GM06990 (cell line): ENCODE measurements at places on chromosomes 5 and 9.

- no peak for DNase-seq
Measured at GRCh38 chr9:110599468-110599867, 19.9 kb upstream of the SVEP1 start.

- no peak for DNase-seq
Measured at GRCh38 chr5:127757576-127757975, 54.4 kb downstream of the CCDC192 start.

- no peak for DNase-seq
Measured at GRCh38 chr9:107334103-107334776, 51.2 kb downstream of the RAD23B start.

DNA sequence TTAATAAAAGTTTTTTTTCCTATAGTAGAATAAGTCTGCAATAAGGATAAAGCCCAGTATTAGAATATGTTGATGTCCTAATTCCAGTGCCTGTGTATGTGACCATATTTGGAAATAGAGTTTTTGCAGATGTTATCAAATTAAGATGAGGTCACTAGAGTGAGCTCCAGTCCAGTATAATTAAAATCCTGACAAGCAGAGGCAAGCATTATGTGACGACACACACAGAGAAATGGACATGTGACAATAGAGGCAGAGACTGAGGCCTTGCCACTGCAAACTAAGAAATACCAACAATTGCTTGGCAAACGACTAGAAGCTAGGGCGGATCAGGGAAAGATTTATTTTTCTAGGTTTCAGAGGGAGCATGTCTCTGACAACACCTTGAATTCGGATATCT lies 216.4 kb upstream of the CYLC2 start:
- no peak for DNase-seq

DNA sequence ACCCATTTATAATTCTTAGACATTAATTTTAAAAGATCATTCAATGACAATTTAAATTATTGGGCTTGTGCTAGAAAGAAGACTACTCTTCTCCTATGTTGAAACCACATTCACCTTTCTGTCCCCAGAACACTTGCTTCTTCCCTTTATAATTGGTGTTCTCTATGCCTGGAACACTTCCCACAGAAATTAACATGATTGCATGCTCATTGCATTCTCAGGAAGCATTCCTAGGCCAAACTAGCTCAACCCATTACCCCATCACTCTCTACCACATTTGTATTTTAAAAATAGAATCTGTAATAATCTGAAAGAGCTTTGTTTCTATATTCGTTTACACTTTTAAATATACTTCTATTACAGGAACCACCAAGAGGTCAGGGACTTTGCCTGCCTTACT lies 184.7 kb downstream of the MEF2C start:
- no peak for DNase-seq

DNA sequence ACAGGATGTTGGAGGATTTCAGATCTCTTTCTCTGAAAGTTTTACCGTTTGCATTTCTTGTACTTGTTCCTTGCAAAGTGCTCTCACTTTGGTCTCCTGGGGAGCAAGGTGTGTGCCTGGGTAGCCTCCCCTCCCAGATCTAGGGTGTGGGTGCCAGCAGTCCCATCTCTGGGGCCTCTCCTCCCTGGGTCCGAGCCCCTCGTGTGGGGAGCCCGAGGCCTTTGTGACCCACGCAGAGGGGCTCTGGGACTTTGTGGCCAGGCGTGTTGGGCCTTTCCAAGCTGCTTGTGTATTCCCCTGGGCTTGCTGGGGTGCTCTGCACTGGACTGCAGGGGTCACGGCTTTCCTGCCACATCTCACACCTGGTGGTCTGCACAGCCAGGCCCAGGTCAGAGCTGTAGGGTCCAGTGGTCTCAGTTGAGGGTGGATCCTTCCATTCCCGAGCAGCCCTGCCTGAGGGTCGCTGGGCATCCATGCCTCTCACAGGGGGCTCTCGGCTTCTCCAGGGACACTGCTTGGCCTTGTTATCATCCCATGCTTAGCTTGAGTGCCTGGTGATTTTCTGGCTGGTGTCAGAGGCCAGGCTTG lies 96.3 kb downstream of the CACNA1B start:
- DNase-seq = no peak

GRCh38 chr9:126228781-126229444 lies 97.7 kb upstream of the MVB12B start:
- DNase-seq = peak; percentile 42

DNA sequence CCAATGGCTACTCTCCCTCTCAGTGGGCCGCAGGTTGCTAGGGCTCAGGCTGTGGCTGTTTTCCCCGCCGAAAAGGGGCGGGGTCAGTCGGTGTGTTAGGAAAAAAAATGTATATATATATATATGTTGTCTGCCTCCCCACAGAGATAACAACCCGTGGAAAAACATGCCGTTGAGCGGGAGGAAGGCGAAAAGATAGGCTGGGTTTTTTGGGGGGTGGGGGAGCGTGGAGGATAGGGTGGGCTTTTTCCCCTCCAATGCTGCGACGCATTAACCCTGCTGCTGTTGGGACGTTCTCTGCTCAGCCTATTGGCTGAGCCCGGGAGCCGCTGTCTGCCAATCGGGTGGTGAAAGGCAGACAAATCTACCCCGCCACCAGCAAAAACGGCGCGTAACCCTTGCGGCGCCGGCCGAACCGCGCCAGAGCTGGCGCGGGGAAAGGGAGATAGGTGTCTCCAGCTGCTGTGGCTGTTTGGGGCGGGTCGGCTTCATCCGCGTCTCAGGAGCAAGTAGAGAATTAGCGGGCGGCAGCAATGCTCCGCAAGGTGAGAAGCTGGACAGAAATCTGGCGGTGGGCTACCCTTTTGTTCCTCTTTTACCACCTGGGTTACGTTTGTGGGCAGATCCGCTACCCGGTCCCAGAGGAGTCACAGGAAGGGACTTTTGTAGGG lies at the start of gene PCDHGC4:
TSS of gene PCDHGC4 (plus strand) at position 390 of the 671 bp plus-strand sequence. CDS start at position 534, 144 bp downstream.
- DNase-seq = peak; percentile 46

DNA sequence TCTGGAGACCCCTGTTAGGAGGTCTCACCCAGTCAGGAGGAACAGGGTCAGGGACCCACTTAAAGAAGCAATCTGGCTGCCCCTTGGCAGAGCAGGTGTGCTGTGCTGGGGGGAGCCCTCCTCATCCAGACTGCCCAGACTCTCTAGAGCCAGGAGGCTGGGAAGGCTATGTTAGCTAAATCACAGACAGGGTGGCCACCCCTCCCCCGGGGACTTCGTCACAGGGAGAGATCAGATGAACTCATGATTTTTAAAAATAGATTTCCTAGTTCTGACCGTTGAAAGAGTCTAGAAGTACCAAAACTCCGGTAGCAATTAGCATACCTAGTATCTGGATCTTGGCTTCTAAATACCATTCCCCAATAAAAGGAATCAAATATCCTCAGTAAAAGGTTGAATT lies 35.0 kb upstream of the FOXB2 start:
- DNase-seq = no peak

DNA sequence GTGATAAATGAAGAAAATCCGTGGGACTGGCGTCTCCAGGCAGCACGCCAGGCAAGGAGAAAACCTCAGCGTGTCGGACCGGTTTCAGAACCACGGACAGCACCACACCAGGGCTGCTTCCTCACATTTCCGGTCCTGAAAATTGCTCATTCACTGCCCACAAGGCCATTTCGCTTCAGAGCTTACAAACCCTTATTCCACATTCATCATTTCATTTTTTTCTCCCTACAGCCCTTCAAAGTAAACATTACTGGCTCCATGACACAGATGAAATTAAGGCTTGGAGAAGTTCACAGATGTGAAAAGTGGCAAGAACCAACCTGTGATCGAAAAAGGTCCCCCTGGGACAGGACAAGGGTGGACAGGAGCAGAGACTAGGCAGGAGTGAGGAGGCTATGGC lies 1.5 kb upstream of the GPRIN1 start:
- no peak for DNase-seq

- no peak for DNase-seq
Measured at GRCh38 chr5:135448791-135449507, 1.8 kb upstream of the DCANP1 start.

DNA sequence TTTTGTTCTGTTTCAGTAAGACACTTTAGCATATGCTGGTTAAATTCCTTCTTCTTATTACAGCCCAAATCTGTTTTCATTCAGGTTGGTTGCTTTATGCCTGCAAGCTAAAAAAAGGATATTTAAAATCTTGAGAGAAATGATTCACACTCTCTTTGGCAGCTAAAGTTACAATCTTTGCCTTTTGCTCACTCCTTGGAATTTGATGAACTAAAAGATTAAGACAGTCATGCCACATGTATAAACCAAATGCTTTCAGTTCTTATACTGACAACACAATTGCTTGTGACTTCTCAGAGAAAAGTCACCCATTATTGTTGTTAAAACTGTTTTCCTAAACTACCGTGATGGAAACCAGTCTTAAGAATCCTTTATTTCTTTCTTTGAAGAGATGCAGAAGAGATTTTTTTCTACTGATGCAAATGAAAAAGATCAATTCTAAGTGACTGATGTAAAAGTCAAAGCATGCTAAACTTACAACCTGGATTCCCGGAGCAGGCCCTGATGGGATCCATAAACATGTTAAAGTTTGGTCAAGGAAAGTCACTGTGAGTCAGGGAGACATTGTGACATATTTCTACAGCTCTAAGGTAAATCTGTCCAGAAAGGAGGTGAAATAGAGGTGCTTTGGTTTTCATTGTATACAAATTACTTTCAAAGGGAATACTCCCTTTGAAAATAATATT lies 144.2 kb upstream of the CDH10 start:
- no peak for DNase-seq

GRCh38 chr5:119312403-119312802 lies 43.4 kb upstream of the TNFAIP8 start:
- no peak for DNase-seq

DNA sequence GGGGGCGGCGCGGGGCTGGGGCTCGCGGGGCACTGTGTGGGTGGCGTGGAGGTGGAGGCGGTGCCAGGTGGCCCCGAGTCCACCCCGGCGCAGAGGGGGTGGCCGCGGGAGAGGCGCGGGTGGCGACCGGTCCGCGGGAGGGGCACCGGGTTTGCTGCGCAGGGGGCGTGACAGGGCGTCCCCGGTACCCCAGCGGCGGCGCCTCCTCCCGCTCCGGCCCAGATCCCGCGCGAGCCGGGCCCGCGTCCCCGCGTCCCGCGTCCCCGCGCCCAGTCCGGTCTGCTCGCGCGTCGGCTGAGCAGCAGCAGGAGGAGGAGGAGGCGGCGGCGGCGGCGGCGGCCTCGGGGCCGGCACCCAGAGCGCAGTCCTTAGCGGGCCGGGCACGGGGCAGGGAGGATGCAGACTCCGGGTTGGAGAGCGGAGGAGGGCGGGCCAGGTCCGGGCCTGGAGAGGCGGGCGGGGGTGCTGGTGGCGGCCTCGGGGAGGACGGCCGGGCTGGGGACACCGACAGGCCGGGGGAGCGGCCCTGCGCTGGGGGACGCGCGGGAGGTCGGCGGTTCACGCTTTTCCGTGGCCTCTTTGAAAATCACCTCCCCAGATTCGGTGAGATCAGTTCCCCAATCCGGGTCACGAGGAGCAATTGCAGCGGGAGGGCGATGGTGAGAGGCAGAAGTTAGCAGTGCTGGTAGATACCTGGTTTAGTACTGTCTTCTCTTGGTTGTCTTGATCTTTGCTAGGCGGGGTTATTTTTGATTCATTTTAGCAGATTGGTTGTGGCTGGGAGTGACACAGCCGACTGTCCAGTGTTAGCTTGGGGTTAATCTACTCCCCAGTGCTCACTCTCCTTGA lies 1.7 kb downstream of the TRIO start:
- peak; percentile 82 for DNase-seq

- DNase-seq = no peak
Measured at GRCh38 chr5:30867711-30868110, 325.8 kb upstream of the CDH6 start.

DNA sequence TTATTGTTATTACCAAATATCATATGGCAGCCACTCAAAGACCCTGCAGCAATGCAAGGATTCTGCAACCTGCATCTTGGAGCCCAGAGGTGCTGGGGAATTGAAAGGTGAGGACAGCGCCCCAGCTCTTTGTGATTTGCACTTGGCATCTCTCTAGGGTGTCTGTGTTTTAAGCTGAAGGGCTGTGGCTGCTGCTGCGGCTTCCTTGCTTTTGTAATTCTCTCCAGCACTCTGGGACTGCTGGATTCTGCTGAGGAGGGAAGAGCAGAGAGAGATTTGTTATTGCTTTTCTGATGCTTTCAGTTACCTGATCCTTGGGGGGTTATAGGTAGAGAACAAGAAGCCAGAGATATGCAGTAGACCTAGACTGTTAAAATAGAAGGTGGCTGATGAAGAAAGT lies 562.4 kb downstream of the EBF1 start:
- no peak for DNase-seq

DNA sequence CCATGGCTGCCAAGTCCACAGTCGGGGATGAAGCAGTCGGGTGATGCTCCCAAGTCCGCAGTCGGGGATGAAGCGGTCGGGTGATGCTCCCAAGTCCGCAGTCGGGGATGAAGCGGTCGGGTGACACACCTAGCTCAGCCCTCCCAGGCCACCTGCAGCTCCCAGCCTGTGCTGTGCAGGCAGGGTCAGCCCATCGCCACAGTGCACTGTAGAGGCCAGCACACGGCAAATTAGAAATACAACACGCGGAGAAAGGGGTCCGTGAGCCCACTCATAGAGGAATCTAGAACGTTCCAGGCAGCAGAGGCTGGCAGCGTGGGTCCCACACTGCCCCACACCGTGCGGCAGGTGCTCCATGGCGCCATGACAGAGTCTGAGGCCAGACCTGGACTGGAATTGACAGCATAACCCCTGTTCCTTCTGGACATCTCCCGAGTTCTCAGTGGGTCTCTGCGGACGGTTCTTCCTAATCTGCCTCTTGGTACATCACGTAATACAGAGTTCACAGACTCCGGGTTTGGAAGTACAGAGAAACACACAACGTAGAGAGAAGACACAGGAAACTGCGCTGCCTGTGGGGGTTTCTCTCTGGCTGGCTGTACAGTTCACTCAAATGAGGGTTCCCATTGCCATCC lies 7.7 kb upstream of the EXOC3 start:
- DNase-seq = no peak

DNA sequence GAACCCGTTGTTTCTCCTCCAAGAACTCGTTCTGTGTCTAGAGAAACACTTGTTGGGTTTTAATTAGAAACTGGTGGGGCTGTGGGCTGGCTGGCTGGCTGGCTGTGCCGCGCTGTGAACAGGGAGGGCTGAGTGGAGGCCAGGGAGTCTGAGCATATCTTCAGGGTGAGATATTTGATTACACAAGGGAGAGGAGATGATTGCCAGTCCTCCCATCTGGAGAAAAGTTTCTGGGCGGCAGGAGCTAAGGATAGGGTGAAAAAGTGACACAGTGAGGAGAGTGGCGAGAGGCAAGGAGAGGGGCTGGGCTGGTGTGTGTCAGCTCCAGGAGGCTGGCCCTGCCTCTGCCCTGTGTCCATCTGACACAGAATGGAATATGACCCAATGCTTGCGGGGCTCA lies 63.0 kb downstream of the GDNF start:
- no peak for DNase-seq

DNA sequence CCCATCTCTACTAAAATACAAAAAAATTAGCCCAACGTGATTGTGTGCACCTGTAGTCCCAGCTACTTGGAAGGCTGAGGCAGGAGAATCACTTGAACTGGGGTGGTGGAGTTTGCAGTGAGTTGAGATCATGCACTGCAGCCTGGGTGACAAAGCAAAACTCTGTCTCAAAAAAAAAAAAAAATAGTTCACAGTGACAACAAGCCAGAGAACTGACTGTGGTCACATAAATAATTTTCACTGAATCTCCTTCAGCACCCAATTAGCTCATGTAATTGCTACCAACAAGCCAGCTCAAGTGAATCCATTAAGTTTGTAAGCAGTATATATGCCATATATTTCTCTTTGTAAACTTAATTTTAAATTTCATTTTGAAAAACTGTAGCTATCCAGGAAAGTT lies 14.5 kb upstream of the AFAP1L1 start:
- DNase-seq = no peak
